Naive thymus-derived CD8-positive, alpha-beta T cell (primary cell): ENCODE measurements at places on chromosomes 1 and 21. TPM values are rescaled to one million over a fixed set of nuclear protein-coding genes. Genes with fewer than 3 reads are reported as not detected.
A peak's percentile ranks its signal among the peaks of the same experiment; 100 is the strongest.

GRCh38 chr1:183416850-183417771 lies 1.1 kb downstream of the NMNAT2 start:
- H3K4me1 ChIP-seq, result peaks cover 27% of the 10 kb centered on the region
- DNase-seq, result peak; percentile 33
- H3K27me3 ChIP-seq, result peaks cover 56% of the 10 kb centered on the region
- H3K36me3 ChIP-seq, result no peaks in the 10 kb centered on the region
- H3K27ac ChIP-seq, result peak overlapping the region; percentile 12

DNA sequence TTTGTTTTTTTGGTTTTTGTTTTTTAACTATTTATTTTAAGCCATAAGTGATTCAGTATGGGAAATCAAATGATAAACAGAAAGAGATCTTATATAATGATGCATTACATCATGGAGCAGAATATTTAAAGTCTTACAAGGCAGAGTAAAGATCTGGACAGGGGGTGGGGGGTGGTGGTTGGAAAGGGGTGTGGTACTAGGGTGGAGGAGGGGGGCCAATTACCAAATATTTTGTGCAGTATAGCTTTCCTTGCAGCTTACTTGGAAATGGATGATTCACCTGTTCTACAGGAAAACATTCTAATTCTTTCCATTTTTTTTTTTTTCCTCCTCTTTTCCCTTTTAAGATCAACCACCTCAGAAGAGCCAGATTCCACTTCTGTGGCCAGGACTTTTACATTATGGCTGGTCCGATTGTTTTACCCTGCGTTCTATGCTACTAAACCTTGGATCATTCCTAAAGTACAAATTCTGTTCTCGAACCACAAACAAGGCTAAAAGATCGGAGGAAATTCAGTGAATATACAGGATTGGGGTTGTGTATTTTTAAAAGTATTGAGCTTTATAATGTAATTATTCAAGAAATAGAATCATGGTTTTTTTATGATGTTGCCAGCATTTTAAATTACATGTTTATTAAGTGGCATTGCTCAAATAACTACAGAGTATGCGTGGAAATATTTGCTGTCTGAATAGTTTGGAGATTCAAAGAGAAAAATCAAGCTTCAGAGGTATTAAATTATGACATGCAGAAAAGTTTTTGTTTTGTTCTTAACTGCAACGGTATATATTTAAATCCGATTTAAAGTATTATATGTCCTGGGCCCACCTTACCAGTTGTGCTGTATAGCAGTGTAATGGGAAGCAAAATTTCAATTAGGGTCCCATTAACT lies 859.5 kb downstream of the USP25 start:
- no peak for DNase-seq
- no peak overlapping the region for H3K27ac ChIP-seq
- no peaks in the 10 kb centered on the region for H3K4me1 ChIP-seq
- H3K36me3 ChIP-seq, result no peaks in the 10 kb centered on the region
- H3K4me3 ChIP-seq, result no peak overlapping the region

DNA sequence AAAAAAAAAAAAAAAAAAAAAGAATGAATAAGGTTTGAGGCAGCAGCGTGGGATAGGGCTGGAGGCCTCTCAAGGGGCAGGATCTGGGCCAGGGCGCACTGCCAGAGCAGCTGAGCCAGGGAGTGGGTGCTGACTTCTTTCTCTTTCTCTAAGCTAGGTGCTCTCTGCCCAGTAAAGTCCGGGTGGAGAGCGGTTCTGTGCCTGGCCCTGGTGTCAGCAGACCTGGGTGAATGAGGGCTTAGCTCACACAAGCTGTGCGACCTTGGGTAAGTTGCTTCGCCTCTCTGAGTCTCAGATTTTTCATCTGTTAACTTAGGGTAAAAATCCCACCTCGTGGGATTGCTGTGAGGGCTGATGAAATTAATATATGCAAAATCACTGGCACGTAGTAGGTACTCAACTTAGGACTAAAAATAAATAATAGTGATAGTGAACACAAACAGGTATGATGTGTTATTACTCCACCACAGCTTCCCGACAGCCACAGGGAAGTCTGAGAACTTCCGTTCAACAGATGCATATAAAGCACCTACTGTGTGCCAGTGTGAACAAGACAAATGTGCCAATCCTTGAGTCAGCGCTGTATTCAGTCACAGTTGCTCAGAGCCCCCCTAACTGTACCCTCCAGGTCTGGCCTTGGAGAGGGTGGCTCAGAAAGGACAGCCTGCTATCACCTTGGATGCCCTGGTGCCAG lies 2.0 kb upstream of the FAM131C start:
- no peak for DNase-seq
- no peak overlapping the region for H3K4me3 ChIP-seq
- H3K4me1 ChIP-seq, result peaks cover 17% of the 10 kb centered on the region

DNA sequence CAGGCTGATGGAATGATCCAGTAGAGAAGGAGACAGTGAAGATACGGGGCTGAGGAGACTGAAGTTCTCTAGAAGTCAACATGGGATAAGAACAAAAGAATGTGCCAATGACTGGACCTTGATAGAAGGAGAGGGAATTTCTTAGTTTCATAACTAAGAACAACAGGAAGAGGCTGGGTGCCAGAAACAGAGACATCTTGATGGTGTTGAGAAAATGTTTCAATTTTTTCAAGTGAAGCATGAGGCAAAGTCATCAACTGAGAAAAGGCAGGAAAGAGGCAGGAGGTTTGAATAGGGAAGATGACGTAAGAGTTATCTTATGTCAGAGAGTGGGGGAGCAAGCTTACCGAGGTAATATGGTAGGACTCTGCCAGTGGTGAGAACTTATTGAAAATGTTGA lies 80.1 kb downstream of the SPAG17 start:
- no peak for DNase-seq
- H3K4me3 ChIP-seq, result no peak overlapping the region
- H3K36me3 ChIP-seq, result no peaks in the 10 kb centered on the region
- no peaks in the 10 kb centered on the region for H3K27me3 ChIP-seq
- H3K27ac ChIP-seq, result no peak overlapping the region
- no peaks in the 10 kb centered on the region for H3K4me1 ChIP-seq

DNA sequence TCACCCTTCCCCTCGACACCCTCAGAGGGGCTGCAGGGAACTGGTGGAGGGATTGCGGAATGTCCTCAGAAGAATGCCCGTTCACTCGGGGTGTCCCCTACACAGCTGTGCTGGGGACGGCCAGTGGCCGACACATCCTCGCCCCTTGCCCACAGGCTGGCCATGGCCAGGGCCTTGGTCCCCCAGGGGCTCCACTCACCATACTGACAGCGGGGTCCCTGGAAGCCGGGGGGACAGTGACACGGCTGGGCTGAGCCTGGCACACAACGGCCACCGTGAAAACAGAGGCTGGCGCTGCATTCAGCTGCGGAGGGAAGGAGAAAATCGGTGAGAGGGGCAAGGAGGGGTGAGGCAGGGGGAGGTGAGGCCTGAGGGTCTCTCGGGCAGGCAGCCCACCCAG lies 31.7 kb downstream of the MEGF6 start:
- H3K4me3 ChIP-seq, result no peak overlapping the region
- no peaks in the 10 kb centered on the region for H3K36me3 ChIP-seq
- H3K27ac ChIP-seq, result no peak overlapping the region
- no peak for DNase-seq

DNA sequence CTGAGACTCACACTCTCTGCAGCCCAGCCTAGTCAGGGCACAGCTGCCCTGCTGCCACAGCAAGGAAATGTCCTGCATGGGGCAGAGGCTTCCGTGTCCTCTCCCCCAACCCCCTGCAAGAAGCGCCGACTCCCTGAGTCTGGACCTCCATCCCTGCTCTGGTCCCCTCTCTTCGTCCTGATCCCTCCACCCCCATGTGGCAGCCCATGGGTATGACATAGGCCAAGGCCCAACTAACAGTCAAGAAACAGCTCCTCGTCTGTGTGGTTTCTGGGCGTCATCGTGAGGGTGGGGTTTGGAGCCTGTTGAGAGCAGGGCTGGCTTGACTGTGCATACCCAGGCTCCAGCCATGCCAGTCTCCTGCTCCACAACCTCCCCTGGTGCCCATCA lies 19.5 kb downstream of the FAAH start:
- H3K4me3 ChIP-seq, result no peak overlapping the region
- no peaks in the 10 kb centered on the region for H3K4me1 ChIP-seq
- DNase-seq, result no peak
- no peaks in the 10 kb centered on the region for H3K27me3 ChIP-seq
- no peaks in the 10 kb centered on the region for H3K36me3 ChIP-seq

DNA sequence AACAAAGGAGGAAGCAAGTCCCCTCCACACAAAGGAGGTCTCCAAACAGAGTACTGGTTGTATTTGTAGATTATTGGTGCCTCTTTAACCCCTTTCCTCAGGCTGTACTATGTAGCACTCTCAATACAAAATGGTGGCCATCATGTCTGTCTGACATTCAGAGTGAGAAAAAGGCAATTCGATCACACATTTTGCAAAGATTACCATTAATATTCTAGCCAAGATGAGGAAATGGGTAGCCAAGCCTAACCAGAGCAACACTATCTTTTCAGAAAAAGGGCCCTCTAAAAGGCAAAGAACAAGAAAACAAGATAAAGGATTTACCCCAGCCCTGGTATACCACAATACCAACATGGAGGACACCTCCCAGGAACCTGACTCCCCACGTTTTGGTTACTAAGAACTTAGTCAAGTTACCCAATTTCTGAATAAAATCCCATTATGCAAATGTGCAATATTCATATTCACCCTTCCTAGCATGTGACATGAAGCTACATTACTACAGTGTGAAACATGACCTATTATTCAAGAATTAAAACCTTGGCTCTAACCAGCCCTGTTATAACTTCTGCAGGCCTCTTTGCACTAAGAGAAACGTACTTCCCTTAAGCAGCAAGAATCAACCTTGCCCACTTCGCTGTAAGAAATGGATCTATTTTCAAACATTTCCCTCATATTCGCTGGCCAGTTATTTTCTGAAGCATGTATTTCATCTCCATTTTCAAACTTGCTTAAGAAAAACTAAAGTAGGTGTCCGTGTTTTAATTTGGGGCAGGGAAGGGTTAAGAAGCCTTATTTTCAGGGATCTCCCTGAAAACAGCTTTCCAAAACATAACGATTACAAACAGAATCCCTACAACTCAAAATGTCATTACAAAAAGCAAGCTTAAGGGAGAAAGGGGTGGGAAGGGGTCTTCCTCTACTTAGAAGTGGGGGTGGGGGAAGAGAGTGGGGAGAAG lies 2.1 kb downstream of the KDM5B start:
- peak overlapping the region; percentile 85 for H3K27ac ChIP-seq
- peak overlapping the region; percentile 97 for H3K4me3 ChIP-seq
- peaks cover 60% of the 10 kb centered on the region for H3K4me1 ChIP-seq
- no peaks in the 10 kb centered on the region for H3K27me3 ChIP-seq
- no peaks in the 10 kb centered on the region for H3K36me3 ChIP-seq

The CFAP74 gene
- not detected for polyA plus RNA-seq

- no peak overlapping the region for H3K4me3 ChIP-seq
- no peak overlapping the region for H3K27ac ChIP-seq
- peaks cover 1% of the 10 kb centered on the region for H3K4me1 ChIP-seq
- no peaks in the 10 kb centered on the region for H3K36me3 ChIP-seq
These were observed 23.7 kb upstream of the CEP350 start for GRCh38 chr1:179930867-179931266.

DNA sequence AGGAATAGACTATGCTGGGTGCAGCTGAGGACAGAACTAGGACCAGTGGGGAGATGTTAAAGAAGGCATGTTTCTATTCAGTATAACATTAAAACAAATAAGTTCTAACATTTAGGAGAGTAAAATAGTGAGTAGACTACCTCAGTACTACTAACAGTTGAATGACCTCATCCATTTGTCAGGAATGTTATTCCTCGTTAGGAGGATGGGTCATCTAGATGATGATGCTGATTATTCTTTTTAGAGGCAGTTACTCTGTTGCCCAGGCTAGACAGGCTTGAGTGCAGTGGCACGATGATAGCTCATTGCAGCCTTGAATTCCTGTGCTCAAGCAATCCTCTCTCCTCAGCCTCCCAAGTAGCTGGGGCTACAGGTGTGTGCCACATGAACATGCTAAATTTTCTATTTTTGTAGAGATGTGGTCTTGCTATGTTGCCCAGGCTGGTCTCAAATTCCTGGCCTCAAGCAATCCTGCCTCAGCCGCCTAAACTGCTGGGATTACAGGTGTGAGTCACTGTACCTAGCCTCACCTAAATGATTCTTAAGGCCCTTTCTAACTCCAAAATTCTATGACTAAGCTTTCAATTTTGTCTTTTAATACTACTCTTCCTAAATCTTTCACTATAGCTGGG lies 9.3 kb downstream of the EEIG2 start:
- no peaks in the 10 kb centered on the region for H3K27me3 ChIP-seq
- no peak overlapping the region for H3K27ac ChIP-seq
- DNase-seq, result no peak
- no peak overlapping the region for H3K4me3 ChIP-seq

The KRTAP12-2 gene
- not detected for polyA plus RNA-seq

The FCGR1A gene
- polyA plus RNA-seq, result not detected

- no peaks in the 10 kb centered on the region for H3K36me3 ChIP-seq
- H3K27me3 ChIP-seq, result peaks cover 9% of the 10 kb centered on the region
- H3K4me3 ChIP-seq, result no peak overlapping the region
- no peak overlapping the region for H3K27ac ChIP-seq
These were observed 223.1 kb upstream of the PLXNA2 start for GRCh38 chr1:208467151-208467780.

The TMPRSS15 gene
- not detected for polyA plus RNA-seq

- H3K4me1 ChIP-seq, result no peaks in the 10 kb centered on the region
- H3K36me3 ChIP-seq, result no peaks in the 10 kb centered on the region
- H3K27me3 ChIP-seq, result peaks cover 20% of the 10 kb centered on the region
- no peak for DNase-seq
These were observed 113.2 kb upstream of the CACHD1 start for GRCh38 chr1:64356636-64357256.
